ENCODE measurements at places on chromosomes 5 and 9. TPM values are rescaled to one million over a fixed set of nuclear protein-coding genes. Genes with fewer than 3 reads are reported as not detected.
A peak's percentile ranks its signal among the peaks of the same experiment; 100 is the strongest.

DNA sequence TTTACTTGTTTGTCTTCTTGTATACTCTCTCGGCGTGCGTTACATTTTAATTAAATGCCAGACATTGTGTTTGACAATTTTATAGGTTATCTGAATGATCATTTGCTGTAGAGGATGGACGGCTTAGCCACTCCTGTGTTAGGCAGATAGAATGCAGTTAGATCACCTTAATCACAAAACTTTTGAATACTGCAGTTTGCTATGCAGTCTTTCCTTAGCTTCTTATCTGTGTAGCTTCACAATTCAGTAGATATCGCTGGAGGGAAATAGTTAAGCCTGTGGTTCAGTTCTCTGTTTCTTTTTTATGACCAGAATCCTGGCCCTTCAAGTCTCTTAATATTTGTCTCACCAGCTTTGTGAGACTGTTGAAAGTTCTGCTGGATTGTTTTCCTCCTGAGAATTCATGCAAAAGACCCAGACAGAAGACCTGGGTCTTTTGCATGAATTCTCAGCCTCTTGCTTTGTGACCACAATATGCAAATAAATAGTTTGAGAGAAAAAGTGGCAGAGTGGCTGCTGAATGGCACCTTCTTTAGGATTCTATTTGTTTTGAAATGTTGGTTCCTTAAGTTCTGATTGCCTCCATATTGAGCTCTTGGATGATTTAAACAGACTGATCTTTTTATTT is 40.2 kb downstream of the RASA1 start:
- DNase-seq: no peak

ZNF366 gene
- 2.3 TPM for total RNA-seq

DNA sequence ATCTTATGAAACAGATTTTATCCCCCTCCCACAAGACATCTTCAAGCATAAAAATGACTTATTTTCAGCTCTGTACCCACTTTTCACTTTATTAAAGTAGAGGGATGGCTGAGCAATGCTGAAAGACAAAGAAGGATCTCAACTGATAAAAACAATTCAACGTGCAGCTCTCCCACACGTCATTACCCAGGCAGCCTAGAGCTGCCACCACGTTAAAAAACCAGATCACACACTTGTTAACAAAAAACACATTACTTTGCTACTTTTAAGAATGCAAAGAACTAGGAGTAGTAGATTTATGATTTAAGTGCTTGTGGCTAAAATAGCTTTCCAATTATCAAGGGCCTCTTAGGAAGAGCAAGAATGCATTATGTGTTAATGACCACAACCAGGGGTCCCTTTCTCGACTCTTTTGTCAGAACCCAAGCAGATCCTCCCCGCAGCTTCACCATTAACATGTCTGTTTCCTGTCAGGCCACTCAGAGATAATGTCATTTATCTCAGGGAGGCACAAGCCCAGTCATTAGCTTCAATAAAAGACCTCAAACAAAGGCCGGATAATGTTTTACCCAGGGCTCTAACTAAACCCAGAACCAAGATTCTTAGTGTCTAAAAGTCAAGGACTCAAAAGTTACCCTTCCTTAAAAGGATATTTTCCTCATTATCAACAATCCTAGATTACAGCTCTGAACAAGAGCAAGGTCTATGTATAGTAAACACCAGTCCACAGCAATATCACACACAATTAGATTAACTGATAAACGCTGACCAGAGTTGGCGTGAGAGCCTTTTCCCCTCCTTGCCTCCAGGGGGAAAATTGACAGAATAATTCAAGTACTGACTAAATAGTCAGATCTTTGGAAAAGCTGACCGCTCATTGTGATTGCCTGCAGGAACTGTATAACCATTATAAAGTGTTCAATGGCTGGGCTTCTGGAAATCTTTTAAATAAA is 7.5 kb downstream of the ZNF608 start:
- no peak for DNase-seq

DNA sequence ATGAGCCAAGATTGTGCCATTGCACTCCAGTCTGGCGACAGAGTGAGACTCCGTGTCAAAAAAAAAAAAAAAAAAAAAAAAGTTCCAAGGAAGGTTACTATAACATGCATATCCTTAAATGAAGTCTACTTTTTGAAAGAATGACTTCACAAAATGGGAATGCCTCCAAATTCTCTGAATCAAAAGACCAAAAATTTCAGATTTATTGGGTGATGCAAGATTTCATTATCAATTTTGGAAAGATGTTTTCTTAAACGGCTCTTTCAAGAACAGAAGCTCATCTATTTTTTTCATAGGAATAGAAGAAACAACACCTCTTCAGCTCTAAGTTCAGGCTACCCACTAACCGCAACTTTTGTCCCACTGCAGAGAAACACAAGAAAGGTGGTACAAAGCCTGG is 69.9 kb downstream of the AUH start:
- no peak for DNase-seq

DNA sequence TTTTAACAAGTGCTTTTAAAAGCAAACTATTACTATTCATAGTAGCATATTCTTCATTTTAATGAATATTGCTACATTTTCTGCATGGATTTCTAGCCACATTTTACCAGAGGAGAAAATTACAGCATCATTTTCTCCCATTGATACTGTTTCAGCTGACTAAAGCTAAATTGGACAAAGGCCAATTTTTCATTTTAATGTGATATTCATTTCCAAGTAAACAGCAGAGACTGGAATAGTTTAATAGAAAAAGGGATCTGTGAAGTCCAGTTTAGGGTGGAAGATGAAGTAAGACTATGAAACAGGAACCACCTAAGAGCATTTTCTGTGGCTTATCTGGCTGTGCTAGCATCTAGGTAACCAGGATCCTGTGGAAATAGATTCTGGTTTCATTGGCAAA is 128.1 kb downstream of the GIN1 start:
- no peak for DNase-seq

FRMD3 gene
- 0.37 TPM for total RNA-seq

GRCh38 chr5:96963267-96963666 is 27.4 kb downstream of the LNPEP start:
- no peak for DNase-seq

GRCh38 chr9:7176561-7176960 is 418.8 kb downstream of the KDM4C start:
- DNase-seq: no peak

DNA sequence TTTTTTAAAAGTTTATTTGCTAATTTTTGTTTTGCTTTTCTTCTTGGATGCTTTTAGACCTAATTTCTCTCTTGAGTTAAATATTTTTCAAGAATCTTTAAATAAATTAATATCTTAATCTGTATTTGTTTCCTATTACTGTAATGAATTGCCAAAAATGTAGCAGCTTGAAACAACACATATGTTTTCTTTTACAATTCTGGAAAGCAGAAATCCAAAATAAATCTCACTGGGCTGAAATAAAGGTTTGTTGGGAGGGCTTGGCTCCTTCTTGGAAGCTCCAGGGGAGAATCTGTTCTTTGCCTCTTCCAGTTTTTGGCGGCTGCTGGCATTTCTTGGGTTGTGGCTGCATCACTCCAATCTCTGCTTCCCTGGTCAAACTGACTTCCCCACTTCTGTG is 658.1 kb upstream of the ARRDC3 start:
- no peak for DNase-seq

DNA sequence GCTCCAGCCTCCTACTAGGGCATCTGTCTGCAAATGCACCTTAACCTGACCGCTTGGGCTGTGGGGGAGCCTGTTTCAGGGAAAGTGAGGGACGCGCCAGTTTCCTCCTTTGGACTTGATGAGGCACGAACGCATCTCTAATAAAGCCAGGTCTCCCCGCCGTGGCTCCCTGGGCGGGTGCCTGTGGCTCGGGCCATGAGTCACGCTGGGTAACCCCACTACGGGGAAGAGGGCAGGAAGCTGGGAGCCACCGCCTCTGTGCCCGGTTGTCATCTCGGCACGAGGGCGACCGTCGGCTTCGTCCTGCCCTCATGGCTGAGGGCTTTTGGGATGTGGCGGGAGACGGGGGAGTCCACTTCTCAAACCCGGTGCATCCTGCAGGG is 12.1 kb downstream of the NOTCH1 start:
- no peak for DNase-seq

GRCh38 chr9:124941679-124942561 is 1.0 kb upstream of the GOLGA1 start:
- peak; percentile 65 for DNase-seq

FAM221B gene
- total RNA-seq: not detected

DNA sequence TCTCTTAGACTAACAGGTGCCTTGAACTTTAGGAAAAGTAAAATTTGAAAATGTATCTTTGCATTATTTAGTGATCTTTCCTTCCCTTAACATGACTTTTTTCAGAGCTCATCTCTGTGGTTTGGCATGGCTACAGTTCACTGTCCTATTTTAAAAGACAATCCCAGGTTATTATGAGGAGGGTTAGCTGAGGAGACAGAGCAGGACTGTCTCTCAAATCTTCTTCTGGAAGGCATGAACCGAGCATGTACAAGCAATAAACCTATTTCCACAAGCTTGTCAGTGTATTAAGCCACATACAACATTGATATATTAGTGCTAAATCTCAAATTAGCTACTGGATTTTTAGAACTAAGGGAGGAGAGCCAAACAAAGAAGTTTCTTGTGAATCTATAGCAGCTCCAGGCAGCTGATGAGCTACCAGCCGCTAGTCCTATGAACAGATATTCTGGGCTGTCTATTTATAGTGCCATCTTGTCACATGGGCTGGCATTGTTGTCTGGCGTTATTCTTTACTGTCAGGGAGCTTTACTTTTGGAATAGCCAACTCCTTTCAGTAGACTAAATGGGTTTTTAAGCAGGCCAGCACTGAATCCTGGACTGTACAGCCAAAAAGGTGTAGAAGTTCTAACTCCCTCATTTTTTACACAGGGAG is 171.2 kb upstream of the ACTBL2 start:
- no peak for DNase-seq

SLC1A3 gene
- total RNA-seq: 5.0 TPM

GRCh38 chr9:1354086-1354485 is 303.9 kb downstream of the DMRT2 start:
- DNase-seq: no peak

SVEP1 gene
- 1.6 TPM for total RNA-seq

PCDHGB5 gene
- 3.0 TPM for total RNA-seq

DNA sequence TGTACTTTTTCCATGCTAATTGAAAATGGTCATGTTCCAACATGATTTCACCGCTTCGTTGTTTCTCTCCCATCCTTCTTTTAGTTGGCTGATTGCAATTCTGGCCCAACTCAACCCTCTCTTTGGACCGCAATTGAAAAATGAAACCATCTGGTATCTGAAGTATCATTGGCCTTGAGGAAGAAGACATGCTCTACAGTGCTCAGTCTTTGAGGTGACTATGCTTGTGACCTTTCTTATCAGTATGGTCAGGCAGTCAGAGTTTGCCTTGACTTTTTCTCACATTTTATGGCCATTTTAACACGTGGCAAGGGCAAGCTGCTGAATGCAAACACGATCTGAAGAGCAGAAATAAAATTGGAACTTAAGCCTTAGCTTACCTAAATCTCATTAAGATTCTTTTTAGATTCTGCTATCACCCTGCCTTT is 36.0 kb upstream of the CREBRF start:
- no peak for DNase-seq

DNA sequence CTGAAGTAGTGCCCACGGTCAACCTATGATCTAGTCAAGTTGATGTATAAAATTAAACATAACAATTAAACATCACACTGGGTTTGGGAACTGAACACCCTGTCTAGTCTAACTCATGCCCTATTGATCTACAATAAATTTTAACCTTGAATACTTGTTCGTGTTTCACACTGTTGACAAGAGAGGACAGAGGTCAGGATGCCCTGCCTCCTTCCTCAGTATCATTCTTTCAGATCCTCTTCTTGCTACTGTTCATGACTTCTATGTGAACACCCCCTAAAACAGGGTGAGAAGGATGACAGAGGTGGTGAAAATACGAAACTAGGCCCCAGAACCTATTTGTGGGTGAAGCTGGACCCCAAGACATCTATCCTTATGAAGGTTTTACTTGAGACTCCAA is 8.1 kb upstream of the MAT2B start:
- no peak for DNase-seq

- no peak for DNase-seq
These were observed 136.7 kb downstream of the CD180 start for GRCh38 chr5:67059744-67060490.

AIF1L gene
- total RNA-seq: 0.37 TPM

DNA sequence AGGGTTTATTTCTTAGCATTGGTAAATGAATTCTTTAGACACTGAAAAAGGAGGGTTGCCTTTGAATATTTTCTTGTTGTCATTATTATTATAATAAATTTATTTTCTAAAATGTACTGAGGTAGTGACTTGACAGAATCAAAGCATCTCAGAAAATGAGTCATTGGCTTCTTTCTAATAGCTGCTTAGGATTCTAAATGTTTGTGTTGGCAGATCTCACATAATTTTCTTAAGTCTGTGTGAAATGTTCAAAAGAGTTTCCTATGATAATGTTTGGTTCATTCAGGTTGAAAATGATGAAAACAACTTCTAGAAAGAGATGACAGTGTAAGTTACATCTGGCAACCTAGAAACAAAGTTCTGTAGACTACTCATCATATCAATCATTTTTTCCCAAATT is 69.7 kb downstream of the SH3GL2 start:
- DNase-seq: no peak

- peak; percentile 48 for DNase-seq
These were observed 5.3 kb upstream of the RXRA start for GRCh38 chr9:134320868-134321471.

DNA sequence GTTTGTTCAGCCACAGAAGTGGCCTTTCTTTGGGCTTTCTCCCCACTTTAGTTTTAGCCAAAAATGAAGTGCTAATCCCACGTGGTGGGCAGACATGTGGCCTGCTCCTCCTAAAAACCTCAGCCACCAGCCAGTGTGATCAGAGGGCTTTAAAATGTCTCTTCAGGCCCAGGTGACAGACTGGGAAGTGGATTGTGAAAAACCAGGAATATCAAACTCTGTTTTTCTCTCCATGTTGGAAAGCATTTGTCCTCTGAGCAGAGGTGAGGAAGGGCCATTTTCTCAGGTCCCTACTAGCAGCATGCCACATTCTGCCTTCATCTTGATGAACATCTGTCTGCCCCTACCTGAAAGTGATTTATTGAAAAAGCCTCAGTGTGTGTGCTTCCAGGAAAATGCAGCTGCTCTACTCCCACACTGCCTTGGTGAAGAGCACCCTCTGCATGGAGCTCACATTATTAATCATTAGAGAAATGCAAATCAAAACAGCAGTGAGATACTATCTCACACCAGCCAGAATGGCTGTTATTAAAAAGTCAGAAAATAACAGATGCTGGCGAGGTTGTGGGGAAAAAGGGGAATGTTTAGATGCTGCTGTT is 181.2 kb upstream of the DMAC1 start:
- no peak for DNase-seq

- no peak for DNase-seq
These were observed 101.2 kb downstream of the TRIM36 start for GRCh38 chr5:115068239-115069086.

- peak; percentile 55 for DNase-seq
These were observed 25.8 kb upstream of the HMCN2 start for GRCh38 chr9:130239741-130240241.

Measured in right lobe of liver (tissue), 6 donors.